Stimulated activated CD4-positive, alpha-beta T cell treated with anti-CD3 and anti-CD28 coated beads, Interleukin-4, amount 100 ng/mL, for 4 hours (primary cell): ENCODE measurements at places on chromosomes 16 and 17.

DNA sequence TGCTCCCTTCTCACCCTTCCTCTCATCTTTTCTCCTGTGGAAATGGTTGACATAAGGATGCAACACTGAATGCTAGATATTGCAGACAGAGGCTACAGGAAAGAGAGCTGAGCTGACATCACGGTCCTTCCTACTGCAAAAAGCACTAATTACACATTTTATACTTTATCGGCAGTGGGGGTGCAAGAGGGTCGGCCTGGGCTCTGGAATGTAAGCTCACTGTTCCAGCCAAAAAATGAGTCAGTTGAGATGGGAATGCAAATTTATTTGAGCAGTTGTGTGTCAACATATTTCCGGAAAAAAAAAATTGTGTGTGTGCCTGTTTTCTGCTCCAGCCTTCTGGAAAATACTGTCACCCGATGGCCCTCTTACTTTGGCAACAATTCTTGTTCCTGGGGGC, 14.1 kb upstream of the MRTFB start:
- no peak for DNase-seq

DNA sequence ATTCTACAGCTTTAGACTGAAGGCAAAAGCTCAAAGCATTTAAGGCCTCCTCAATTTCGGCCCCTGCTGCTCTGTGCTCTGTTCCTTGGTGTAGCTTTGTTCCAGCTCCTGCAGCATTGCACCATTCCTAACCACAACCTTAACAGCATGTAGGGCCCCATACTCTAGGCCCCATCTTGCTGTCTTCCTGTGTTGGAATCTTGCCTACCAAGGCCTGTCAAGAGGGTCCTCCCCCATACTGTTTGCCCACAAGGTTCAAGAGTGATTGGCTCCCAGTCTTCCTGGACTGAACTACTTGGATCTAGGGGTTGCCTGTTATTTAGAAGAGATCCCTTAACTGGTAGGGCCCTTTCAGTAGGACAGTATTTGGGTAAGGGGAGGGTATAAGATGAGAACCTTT, 26.8 kb downstream of the TRPV2 start:
- no peak for DNase-seq

GRCh38 chr17:17467720-17468119, 9.1 kb upstream of the MED9 start:
- DNase-seq = no peak

DNA sequence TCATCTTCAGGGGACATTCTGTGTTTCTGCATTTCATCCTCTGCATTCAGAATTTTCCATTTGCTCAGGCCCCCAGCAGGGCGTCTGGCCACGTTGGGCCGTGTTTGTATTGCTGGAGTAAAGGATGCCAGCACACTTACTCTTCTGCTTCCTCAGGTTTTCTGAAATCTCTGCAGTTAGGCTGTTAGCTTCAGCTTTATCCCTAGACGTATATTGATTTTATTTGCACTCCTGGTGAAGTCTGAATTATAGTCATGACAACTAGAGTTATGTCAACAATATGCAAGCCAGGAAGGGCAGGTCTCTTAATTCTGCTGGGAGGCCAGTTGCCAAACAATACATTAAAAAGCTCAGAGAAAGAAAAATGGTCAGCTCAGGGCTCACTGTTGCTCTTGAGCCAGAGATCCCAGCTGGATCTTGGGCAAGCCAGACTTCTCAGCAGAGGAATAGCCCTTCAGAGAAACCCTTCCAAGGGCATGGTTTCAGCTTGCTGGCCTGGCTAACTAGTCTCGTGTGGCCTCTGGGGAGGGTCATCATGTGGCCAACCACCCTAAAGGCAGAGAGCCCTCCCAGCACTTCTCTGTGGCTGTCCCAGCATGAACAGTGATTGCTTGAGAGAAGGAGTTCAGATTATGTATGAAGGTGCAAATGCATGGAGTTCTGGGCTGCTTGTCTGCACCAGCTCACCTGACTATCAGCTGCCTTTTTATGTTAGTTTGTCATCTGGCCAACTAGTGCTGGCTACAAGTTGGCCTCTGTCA, 110.2 kb upstream of the CACNG5 start:
- DNase-seq = no peak

DNA sequence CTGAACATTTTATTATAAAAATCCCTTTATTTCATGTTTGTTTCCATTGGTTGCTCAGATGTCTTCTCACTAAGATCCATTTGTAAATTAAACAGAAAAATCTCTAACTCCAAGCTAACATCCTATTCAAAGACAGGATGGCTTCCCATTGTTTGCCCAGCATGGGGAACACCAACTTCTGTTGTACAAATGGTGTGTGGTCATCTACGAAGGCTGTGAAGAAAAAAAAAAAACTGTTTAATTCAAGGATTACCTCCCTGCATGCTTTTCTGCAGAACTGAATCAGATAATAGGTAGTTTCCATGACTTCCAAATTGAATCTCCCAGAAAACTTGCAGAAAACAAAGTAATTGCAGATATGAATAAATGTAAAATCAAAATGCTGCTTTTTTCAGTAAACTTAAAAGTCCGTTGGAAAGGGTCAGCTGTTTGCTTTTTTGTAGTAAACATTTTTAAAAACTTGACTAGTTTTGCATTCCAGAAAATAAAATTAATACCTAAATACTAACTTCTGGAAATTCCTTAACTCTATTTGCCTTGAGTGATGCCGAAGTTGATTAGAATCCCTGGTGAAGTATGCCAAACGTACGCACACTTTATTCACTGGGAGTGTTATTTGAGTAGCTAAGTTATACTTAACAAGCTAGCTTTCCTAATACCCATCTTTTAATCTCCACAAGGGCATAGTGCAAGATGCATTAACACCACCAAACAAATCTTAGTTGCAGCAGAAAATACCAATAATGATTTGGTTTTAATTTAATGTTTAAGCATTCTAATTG, 7.7 kb downstream of the SALL1 start:
- DNase-seq = no peak

- DNase-seq = no peak
Observed at GRCh38 chr17:9286434-9286833, 265.1 kb downstream of the NTN1 start.

GRCh38 chr17:28425206-28425605, 19.2 kb upstream of the SLC46A1 start:
- DNase-seq = no peak

DNA sequence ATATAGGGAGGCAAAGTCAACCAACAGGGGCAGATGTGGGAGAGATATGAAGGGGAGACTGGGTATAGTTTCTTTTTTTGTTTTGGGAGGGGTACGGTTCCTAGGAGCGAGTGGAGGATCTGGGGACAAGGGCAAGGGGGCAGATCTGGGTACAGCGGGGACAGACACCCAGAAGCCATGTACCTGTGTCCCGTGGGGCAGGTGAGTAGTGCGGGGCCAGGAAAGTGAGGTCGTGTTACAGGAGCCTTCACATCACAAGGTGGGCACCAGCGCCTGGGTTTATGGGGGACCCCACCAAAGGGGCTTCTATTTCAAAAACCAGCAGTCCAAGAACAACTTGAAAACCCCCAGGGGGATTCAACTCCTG, 11.5 kb downstream of the LITAF start:
- DNase-seq = no peak

- no peak for DNase-seq
Observed at GRCh38 chr17:75975757-75976174, 3.2 kb downstream of the ACOX1 start.

DNA sequence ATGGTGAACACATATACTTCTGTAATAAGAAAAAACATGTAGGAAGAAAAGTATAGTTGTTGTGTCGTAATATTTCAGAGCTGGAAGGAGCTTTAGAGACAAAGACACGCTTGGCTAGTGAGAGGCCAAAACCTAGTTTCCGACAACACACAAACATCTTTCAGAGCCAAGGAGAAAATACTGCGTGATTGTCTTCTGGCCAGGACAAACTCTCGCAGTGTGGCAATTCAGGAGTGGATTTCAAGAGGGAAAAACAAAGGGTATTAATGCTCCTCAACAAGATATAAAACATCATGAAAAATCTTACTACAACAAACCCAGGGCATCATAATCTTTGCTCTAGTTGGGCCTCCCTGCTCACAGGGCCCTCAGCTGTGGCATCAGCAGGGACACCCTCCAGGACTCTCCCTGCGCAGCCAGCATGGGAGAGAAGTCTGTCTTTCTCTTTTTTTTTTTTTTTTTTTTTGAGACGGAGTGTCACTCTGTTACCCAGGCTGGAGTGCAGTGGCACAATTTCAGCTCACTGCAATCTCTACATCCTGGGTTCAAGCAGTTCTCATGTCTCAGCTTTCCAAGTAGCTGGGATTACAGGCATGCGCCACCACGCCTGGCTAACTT, 66.4 kb downstream of the CYB5B start:
- no peak for DNase-seq
